Activated T-helper 1 cell treated with anti-CD3 and anti-CD28 coated beads, Interleukin-2, amount 50 U/mL, for 16 hours (primary cell): ENCODE measurements at places on chromosomes 16 and 17.

GRCh38 chr16:14378131-14378551, 251.9 kb downstream of the PARN start:
- no peak for DNase-seq

- DNase-seq: no peak
These were observed 6.6 kb downstream of the VASN start for GRCh38 chr16:4378161-4378666.

GRCh38 chr16:86041215-86041614, 142.3 kb downstream of the IRF8 start:
- DNase-seq: no peak

DNA sequence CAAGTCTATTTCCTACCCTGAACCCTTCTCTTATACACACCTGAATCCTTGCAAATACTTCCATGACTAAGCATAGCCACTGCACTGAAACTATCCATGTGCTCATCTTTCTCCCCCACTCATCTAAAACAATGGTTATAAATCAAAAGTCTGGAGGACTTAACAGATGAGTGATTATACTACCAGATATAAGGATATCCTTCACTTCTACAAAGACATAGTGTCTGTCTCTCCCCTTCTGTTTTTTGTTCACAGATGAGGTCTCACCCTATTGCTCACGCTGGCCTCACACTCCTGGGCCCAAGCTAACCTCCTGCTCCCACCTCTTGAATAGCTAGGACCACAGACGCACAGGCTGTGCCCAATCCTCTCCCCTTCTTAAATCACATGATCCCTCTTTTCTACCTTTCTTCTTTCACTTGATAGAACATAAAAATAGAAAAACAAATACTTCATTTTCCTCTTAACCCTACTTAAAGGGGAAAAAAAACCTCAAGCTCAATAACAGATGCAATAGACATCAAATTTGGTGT, 19.2 kb downstream of the CEP112 start:
- no peak for DNase-seq

DNA sequence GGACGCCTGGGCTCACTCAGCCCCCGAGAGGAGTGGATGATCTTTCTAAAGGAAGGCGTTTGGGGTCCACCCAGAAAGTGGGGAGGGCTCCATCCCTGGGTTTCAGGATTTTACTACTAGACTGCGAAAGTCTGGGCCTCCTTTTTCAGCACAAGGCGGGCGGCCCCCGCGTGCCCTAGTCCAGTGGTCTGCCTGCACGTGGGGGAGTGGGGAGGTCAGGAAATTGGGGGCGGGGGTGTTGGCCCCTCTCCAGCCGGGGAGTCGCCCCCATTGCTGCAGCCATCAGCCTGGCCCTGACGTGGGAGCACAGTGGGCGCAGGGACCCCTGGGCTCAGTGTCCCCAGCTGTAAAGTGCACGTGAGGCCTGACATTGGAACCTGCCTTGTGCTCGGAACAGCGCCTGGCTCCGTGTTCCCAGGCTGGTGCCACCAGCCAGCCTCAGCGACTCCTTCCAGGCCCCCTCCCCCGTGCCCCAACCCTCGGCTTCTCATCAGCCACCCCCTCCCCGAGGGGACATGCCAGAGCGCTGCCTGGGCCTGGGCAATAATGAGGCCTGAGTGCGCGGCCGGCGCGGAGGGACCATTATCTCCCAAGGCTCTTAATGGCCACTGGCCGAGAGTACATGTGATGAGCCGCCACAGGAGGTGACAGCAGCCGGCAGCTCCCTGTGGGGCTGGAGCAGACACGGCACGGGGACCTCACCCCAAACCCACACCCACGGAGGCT, 2.4 kb upstream of the C1QTNF8 start:
- no peak for DNase-seq

DNA sequence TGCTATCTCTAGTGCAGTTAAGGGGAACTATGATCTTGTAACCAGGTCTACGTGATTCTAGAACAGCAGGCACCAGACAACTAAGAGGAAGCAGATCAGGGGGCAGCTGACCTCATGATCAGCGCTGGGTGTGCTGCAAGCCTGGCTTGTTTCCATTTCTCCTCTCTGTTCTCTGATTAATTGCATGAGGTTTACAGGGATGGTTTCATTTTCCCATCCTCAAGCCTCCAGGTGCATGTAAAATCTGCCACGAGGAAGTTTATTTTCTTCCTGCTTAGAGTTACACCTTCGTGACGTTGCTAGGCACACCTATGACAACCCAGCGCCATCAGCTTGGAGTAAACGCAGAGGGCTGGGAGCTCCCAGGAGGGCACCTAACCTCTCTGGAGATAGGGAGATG, 4.3 kb upstream of the NUPR1 start:
- no peak for DNase-seq

DNA sequence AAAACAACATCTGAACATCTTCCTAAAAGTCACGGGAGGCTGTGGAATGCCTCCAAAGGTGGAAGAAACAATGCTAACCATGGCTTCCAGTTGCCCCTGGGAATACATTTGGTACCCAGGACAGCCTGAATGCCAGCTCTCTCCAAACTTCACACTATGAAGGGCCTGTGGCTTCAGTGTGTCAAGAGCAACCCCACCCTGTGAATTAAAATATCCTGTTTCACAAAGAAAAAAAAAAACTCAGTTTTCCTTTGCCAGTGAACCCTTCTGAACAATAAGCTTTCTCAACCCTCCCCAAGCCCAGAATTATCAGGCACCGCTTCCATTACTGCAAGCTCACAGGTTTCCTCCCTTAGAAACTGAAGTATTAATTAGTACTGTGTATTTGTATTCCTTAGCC, 69.8 kb downstream of the SLC39A11 start:
- no peak for DNase-seq
